Breast epithelium (tissue), 4 donors: ENCODE measurements at places on chromosomes 3 and 15. TPM values are rescaled to one million over a fixed set of nuclear protein-coding genes. Genes with fewer than 3 reads are reported as not detected.

GRCh38 chr3:100400419-100400779 is 490 bp downstream of the TOMM70 start:
- no peak for DNase-seq

- DNase-seq: no peak
Observed at GRCh38 chr3:182364323-182364722, 429.0 kb upstream of the ATP11B start.

Gene UACA
- total RNA-seq: 71.7 TPM

Gene SETD5
- total RNA-seq: 63.0 TPM
